ENCODE measurements at places on chromosomes 11 and 22. TPM values are rescaled to one million over a fixed set of nuclear protein-coding genes. Genes with fewer than 3 reads are reported as not detected.

Gene APLNR
- total RNA-seq: not detected

Gene TCN1
- total RNA-seq: 0.38 TPM

Gene OR56A1
- total RNA-seq: not detected

Gene ZP1
- 0.41 TPM for total RNA-seq

Gene MRGPRE
- not detected for total RNA-seq

DNA sequence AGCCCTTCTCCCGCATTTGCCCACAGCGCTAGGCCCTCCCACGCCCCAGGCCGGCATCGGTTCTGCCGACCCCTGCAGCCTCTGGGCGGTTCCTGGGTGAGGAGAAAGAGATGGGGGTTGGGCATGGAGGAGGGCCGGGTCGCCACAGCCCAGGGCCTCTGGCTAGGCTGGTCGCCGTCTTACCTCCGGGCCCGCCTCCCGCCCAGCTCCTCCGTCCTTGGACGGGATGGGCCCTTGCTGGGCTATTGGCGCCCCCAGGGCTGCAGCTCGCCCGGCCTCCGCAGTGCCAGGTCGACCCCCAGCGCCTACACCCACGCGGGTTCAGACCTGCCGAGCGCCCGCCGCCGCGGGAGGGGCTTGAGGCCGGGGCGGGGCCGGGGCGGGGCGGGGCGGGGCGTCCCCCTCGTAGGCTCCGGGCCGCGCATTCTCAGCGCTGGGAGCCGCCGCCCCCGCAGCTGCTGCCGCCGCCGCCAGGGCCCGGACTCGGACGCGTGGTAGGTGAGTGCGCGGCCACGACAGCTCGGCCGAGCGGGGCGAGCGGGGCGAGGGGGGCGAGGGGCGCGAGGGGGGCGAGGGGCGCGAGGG is at the start of gene CD151:
Gene CD151, plus strand, starts transcription at position 424 of the 585 bp plus-strand sequence. CDS start 3,118 bp downstream, outside the sequence.
- peak within 1 kb of the TSS; percentile 15 for H3K27ac ChIP-seq
- no peak within 1 kb of the TSS for H3K4me3 ChIP-seq
- DNase-seq: no peak
- H3K27me3 ChIP-seq: peaks cover 3% of the 10 kb centered on the region
- no peaks in the 10 kb centered on the region for H3K36me3 ChIP-seq

- H3K4me3 ChIP-seq: no peak overlapping the region
- peak; percentile 57 for DNase-seq
- H3K4me1 ChIP-seq: peaks cover 70% of the 10 kb centered on the region
- no peaks in the 10 kb centered on the region for H3K36me3 ChIP-seq
- no peaks in the 10 kb centered on the region for H3K27me3 ChIP-seq
- H3K27ac ChIP-seq: peak overlapping the region; percentile 27
These were observed 1.6 kb upstream of the BCR start for GRCh38 chr22:23178512-23179254.

- DNase-seq: no peak
- H3K36me3 ChIP-seq: no peaks in the 10 kb centered on the region
- H3K4me1 ChIP-seq: no peaks in the 10 kb centered on the region
- no peaks in the 10 kb centered on the region for H3K27me3 ChIP-seq
- no peak overlapping the region for H3K4me3 ChIP-seq
- no peak overlapping the region for H3K27ac ChIP-seq
These were observed 560.4 kb downstream of the TBC1D22A start for GRCh38 chr22:47322854-47323253.

DNA sequence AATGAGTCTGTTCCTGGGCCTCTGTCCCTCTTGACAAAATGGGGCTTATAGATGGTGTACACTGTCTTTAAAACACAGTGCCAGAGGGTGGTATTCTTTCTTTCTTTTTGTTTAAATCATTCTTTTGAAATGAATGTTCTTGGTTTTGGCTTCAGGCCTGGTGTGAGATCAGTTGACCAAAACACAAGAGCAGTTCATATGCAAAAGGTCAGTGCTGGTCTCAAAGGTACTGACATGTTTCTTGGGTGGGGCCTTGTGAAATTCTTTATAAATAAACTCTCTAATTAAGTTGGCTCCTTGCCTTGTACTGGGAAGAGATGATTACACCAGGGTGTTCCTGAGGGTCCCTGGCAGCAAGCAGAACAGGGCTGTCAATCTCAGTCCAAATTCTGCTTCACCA is 110.0 kb downstream of the FBXO7 start:
- H3K27me3 ChIP-seq: no peaks in the 10 kb centered on the region
- no peak overlapping the region for H3K4me3 ChIP-seq
- DNase-seq: no peak

- no peak overlapping the region for H3K4me3 ChIP-seq
- H3K27ac ChIP-seq: no peak overlapping the region
- peaks cover 24% of the 10 kb centered on the region for H3K4me1 ChIP-seq
- H3K36me3 ChIP-seq: no peaks in the 10 kb centered on the region
These were observed 13.9 kb downstream of the RTN4RL2 start for GRCh38 chr11:57474017-57474802.

- no peaks in the 10 kb centered on the region for H3K4me1 ChIP-seq
- no peak overlapping the region for H3K27ac ChIP-seq
- no peak overlapping the region for H3K4me3 ChIP-seq
- no peaks in the 10 kb centered on the region for H3K36me3 ChIP-seq
These were observed 9.4 kb upstream of the PLAAT3 start for GRCh38 chr11:63623513-63624140.

DNA sequence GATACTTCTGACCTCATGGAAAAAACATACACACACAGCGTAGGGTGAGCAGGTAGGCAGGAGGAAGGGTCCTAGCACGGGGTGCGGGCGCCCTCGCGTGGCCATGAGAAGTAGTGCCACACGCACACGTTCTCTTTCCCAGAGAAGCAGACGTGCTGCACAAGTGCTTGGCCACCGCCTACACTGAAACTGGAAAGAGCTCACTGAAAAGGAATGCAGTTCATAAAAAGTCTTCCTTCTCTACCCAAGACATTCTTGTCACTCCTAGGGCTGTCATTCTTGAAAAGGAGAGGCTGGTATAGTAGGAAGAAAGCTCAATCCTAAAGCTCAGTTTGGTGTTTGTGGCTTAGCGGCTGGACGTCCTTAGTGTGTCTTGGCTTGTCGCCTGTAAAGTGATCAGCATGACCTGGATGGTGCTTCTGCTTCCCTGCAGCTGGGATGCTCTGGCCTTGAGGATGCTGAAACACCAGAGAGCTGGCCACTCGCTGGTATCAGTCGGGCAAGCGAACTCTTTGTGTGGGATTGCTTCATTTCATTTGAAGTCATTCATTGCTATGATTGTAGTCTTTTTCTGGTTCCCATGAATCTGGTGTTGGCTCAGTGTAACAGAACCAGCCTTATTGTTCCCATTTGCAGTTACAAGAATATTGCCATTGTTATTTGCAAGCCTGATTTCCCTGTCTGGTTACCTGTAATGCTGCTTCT is 303.8 kb downstream of the NTM start:
- DNase-seq: no peak
- H3K4me1 ChIP-seq: no peaks in the 10 kb centered on the region
- H3K27me3 ChIP-seq: no peaks in the 10 kb centered on the region

- no peaks in the 10 kb centered on the region for H3K4me1 ChIP-seq
- DNase-seq: no peak
- H3K4me3 ChIP-seq: no peak overlapping the region
- no peaks in the 10 kb centered on the region for H3K27me3 ChIP-seq
- no peak overlapping the region for H3K27ac ChIP-seq
- no peaks in the 10 kb centered on the region for H3K36me3 ChIP-seq
These were observed 27.6 kb upstream of the PPFIA1 start for GRCh38 chr11:70242885-70243284.

DNA sequence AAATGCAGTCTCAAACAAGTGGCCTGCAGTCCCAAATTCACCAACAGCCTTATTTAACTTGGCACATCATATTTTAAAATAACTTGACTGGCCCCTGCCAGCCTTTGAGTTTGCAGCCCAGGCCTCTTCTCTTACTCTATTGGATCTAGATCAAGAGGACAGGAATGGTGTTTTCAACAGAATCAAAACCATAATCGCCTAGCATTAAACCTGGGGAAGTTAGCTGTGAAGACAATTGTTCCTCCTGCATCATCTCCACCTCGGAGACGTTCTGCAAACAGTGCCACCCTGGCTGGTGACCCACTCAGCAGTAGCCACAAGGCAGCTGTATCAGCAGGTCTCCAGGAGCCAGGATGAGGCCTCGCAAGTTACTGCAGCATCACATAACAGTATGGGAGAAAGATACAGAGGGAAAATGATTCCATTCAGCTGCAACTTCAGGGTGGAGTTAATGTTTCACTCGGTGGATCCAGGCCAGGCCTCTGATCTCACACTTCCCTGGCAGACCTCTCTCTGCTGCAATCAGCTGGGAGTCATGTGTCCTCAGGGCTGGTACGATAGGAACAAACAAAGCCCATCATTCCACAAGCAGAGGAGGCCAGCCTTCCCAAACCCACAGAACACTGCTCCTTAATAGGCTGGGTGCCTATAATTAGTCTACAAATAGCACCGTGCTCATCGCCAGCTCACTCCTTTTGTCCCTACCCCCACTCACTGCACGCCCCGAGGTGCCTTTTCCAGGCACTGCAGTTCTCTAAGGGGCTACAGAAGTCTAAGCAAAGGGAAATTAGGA is 18.6 kb upstream of the SCN2B start:
- H3K27ac ChIP-seq: no peak overlapping the region
- no peaks in the 10 kb centered on the region for H3K27me3 ChIP-seq
- no peak overlapping the region for H3K4me3 ChIP-seq
- H3K4me1 ChIP-seq: peaks cover 14% of the 10 kb centered on the region

DNA sequence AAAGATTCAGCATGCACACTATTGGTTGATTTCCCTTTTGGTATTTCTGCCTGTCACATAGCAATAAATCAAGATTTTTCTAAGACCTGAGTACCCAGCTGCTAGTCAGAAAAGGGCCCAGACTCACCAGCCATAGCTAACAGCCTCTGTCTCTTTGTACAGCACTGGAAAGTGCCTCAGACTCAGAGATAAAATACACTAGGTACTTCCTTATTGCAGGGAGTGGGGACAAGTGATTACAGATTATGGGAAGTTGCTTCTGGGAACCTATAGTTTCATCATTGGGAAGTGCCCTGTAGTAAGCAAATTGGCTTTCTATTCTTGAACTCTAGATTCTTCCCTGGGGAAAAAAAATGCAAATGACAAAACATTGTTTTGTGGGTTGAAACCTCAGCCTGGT is at the start of gene CASP5:
Gene CASP5, minus strand, starts transcription at position 166 of the 400 bp plus-strand sequence. Its CDS starts 32 bp downstream, at position 134.
- H3K4me3 ChIP-seq: no peak within 1 kb of the TSS
- H3K36me3 ChIP-seq: peaks cover 23% of the 10 kb centered on the region
- peaks cover 4% of the 10 kb centered on the region for H3K4me1 ChIP-seq
- no peak within 1 kb of the TSS for H3K27ac ChIP-seq

Data from CD4-positive, alpha-beta memory T cell (primary cell).